ENCODE measurements at places on chromosomes 2 and 18.

DNA sequence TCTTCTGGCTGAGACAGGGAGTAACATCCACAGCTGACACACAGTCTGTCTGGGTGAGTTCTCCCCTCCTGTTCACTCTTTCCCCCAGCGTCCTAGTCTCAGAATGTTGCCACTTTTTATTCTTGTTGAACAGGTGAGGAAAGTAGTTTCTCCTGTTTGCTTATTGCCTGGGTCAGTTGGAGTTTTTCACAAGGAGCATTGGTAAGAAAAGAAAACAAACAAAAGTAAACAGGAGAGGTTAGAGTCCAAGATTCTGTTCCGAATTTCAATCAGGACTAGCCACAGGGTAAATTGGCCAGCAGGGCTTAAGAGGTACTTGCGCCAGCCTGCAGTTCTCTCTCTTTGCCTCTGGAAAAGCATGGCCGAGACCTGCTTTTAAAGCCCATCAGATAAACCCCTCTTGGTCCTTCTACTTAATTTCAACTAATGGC is 255.0 kb upstream of the EPAS1 start:
- DNase-seq: no peak

- DNase-seq: no peak
Observed at GRCh38 chr18:40555914-40556313, 1399.1 kb upstream of the PIK3C3 start.

DNA sequence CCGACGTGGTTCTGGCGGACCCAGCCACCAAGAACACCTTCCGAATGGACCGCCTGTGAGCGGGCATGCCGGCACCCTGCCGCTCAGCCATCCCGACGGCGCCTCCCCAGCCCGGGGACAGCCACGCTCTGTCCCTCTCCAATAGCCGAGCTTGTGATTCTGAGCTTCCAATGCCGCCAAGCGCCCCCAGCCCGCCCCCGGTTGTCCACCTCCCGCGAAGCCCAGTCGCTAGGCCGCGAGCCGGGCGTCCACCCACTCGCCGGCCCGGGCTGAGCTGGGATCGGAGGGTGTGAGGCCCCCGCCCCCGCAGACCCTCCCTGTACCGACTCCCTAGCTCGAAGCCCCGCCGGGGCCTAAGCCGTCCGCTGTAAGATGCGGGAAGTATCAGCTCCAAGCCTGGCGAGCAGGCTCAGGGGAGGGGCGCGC is 1195.1 kb upstream of the CHAC2 start:
- no peak for DNase-seq

GRCh38 chr2:145815933-145816332 is 1296.0 kb upstream of the ZEB2 start:
- DNase-seq: no peak

DNA sequence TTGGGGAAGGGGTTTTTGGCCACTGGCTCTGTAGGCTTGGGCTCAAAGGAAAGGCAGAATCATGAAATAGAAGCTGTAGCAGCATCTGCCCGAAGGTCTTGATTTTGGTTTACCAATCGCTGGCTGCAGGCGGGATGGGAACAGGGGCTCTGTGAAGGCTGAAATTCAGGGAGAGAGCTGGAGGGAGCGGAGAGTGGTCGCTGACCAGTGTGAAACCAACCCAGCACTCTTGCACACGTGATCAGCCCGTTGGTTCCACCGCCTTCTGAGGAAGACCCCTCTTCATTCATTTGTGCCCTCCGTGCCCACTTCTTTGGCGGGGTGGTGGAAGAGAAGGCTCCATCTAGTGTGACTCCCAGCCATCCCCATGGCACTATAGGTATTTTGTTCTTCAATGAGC is 82.6 kb downstream of the KLHL29 start:
- DNase-seq: no peak

DNA sequence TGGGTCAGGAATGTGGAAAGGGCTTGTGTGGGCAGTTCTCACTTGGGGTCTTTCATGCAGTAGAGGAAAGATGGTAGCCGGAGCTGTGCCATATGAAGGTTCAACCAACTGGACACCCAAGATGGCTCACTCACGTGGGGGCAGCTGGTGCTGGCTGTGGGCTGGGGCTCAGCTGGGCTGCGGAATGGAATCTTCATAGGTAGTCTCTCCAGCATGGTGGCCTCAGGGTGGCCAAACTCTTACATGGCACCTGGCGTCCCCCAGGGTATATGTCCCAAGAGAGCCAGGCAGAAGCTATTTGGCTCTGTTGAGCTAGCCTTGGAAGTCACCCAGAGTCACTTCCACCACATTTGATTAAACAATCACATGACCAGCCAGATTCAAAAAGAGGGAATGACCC is 163.1 kb upstream of the KLHL29 start:
- DNase-seq: no peak

- DNase-seq: no peak
Observed at GRCh38 chr2:3301001-3301400, 76.6 kb downstream of the EIPR1 start.

DNA sequence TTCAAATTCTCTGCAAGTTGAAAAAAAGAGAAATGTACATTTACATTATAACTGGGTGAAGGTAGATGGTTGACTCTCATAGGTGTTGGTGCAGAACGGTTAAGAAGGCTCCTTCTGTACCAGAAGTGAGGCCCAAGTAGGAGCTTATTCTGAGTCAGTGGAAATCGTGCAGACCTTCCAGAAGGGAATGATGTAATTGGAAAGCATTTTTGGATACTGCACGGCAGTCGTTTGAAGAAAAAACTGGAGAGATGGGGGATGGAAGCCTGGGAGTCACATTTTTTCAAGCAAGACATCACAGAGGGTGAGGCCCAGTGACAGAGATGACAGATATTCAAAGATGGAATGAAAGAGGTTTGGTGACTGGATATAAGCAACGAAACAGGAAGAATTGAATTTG is 39.4 kb downstream of the HRH4 start:
- no peak for DNase-seq
